Adipose tissue (tissue), 3 donors: ENCODE measurements at places on chromosomes 13 and 19. TPM values are rescaled to one million over a fixed set of nuclear protein-coding genes. Genes with fewer than 3 reads are reported as not detected.

The RETN gene
- 15.1 TPM for polyA plus RNA-seq

The SELENOV gene
- polyA plus RNA-seq: not detected

The TSHZ3 gene
- 3.9 TPM for polyA plus RNA-seq

The PLIN5 gene
- polyA plus RNA-seq: 205 TPM

The ZNF544 gene
- 10.2 TPM for polyA plus RNA-seq

The ZNF98 gene
- 13.1 TPM for polyA plus RNA-seq

The PEAK3 gene
- polyA plus RNA-seq: 0.48 TPM
